Suprapubic skin (tissue), 4 donors: ENCODE measurements at places on chromosomes 4 and X.
A peak's percentile ranks its signal among the peaks of the same experiment; 100 is the strongest.

DNA sequence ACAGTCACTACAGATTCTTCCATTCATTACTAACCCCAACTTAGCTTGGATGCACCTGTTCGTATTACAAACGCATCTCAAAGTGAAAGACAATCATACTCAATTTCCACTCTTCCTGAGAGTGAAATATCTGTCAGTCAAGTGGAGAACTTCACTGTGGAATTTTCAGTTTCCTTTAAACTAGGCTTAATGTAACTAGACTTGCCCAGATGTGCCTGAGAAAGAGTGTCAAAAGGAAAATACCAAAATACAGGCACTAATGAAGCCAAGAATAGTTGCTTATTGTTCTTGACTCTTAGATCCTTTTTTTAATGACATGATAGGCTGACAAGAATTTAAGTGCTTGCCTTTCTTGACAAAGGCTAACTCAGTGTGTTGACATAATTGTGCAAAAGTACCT, 72.4 kb upstream of the NR3C2 start:
- DNase-seq = no peak

DNA sequence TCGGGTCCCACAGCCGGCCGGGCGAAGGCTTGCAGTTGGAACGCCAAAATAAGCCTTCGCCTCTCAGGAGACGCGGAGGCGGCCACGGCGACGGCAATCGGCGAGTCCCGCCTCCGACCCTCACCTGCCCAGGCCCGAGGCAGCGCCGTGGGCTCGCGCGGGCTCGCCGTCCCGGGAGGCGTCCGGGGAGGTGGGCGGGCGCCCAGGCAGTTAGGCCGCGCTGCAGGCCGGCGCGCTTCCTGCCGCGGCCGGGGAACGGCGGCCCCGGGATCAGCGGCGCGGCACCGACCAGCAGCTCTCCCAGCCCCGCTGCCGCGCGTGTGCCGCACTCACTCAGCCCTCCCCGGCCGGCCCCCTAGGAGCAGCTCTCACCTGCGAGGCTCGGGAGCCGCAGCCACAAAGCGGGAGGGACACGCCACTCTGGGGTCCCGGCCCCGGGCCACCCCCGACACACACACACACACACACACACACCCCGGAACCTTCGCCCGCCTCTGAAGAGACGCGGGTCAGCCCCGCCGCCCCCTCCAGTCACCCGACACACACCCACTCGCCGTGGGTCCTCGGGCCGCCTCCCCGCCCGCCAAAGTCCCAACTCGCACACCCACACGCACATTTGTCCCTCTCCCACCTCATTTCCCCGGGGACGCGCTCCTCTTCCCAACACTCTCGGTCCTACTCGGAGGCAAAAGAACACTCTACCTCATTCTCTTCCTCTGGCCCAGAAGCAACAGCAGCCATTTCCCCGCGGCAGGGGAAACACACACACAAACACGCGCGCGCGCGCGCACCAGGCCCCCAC, at the start of gene CNOT6L:
Gene CNOT6L (minus strand): TSS at position 767 of the 802 bp plus-strand sequence. CDS start 60 bp downstream, at position 707.
- DNase-seq = peak; percentile 87

DNA sequence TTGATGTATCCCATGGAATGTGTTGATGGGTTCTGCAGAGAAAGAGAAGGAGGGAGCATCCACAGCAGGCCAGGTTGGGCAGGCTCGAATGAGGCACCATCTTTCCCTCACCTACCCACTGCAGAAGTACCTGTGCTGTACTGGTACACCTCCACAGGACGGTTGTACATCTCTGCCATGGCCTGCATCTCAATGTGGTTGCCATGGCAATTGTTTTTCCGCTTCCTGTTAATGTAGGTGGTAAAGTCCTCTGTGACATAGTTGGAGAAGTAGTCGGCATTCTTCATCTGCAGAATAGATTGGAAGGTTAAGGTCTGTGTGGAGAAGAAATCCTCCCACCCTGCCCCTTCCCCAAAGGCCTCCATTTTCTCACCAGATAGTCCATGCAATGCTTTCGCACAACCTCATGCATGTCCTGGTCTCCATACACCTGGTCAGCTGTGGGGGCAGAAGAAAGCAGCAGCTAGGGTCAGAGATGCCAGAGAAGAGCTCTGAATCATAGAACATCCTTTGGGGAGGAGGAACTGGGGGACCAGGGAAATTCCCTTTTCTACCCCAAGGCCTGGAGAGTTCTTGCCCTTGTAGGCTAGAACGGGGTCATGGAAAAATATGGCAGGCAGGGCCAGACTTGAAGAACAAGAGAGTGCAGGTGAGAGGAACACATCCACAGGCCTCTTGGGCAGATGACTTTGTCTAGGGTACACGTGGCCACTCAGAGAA, 15.9 kb upstream of the PIM2 start:
- no peak for DNase-seq

DNA sequence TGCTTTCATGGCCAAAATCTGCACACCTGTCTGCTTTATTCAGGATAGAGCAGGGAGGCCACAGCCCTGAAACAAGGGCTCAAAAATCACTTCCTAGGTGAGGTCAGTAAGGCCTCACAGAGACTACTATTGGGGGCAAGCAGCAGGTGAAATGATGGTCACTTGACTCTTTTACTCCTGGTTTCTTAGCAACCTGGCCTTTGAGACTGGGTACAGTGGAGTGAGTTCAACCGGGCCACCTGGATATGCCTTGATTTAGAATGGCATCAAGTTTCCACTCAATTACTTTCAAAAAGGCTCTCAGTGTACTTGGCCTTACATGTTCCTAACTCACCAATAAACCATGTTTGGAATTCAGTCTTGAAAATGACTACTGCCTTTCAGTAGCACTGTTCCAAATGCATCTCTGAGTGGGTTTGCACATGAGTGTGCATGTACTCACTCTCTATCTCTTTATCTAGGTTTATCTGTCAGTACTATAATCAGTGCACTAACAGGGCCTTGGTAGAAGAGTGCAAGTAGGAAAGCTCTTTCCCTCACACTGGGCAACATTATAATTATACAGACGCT, 388.2 kb downstream of the OPHN1 start:
- DNase-seq = no peak

GRCh38 chrX:106170318-106170717, 2.2 kb downstream of the PWWP3B start:
- no peak for DNase-seq

DNA sequence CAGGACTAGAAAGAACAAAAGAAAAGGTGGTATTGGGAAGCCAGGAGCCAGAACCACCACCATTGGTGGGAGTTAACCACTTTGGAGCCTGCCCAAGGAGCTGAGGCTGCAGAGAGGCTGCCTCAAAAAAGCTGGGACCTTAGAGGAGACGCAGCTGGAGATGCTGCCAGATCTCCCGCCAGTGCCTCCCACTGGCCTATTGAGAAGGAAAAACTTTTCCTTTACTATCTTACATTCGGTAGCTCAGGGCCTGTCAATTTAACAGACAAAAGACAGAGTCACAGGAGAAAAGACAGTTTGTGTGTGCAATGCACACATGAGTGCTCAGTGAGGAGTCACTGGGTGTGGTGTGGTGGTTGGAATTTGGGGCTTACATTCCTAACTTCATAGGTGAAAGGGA, 52.4 kb upstream of the HPSE start:
- no peak for DNase-seq

- no peak for DNase-seq
These were observed 80.0 kb upstream of the MSX1 start for GRCh38 chr4:4779486-4779885.

DNA sequence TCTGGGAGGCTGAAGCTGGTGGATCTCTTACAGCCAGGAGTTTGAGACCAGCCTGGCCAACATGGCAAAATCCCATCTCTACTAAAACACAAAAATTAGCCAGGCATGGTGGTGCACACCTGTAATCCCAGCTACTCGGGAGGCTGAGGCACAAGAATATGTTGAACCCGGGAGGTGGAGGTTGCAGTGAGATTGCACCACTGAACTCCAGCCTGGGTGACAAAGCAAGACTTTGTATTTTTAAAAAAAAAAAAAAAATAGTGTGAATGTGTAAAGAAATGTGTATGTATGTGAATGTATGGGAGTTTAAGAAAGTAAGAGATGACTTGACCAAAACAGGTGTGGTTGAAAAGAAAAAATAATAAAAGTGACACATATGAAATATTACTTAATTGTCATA, 167.7 kb upstream of the TEX13C start:
- no peak for DNase-seq

DNA sequence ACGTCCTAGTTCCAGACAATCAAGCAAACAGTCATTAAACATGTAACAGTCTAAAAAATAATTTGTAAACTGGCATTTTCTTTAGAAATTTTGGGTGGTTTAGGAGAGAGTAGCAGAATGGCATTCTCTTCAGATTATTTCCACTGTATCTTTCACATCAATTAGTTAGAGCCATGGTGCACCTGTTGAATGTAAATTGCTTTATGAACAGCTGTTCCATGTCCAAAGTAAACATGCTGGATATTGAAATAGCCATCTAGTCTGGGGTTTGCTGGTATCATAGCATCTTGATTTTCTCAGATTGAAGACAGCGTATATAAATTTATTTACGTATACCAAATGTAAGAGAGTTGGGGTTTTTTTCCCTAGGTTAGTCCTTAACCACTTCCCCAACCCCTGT, 143.6 kb downstream of the RCHY1 start:
- DNase-seq = no peak

DNA sequence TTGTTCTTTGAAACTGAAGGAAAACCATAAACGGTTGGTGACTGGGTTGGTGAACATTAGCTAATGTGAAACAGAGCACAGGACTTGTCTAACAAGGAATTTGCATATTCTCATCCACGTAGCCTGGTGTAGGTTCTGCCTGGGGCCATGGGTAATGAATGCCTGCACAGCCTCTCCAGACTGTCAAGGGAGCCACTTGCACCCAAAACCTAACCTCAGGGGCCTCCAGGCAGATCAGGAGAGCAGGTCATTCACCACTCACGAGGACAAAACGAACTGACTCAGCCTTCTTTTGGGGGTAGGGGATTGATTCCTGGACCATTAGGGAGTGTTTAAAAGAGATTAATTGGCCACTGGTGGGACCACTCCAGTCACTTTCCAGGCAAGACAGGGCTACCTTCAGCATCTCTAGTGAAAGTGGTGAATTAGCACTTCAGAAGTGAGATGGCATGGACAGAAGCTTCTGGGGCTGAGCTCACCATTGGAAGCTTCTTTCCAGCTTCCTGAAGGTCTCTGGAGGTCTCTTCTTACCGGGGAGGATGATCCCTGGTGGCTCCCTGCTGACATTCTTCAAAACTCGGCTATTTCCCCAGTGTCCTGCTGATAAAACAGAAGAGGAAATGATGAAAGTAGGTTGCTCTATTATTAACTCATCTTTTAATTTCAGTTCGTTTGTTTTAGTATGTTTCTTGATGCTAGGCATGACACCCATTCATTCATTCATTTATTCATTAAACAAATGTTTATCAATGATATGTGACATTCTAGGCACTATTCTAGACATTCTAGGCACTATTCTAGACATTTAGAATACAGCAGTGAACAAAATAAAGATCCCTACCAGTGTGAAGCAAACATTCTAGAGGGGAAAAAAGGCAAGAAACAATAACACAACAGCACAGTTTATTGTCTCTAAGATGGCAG, 104.5 kb upstream of the LNX1 start:
- no peak for DNase-seq

GRCh38 chr4:126533146-126533805, 1099.5 kb upstream of the INTU start:
- no peak for DNase-seq

- no peak for DNase-seq
These were observed 24.9 kb upstream of the DYNLT3 start for GRCh38 chrX:37872303-37872655.

- no peak for DNase-seq
These were observed 69.2 kb downstream of the HAUS3 start for GRCh38 chr4:2172627-2173231.

GRCh38 chr4:124278477-124278876, 434.1 kb downstream of the ANKRD50 start:
- no peak for DNase-seq
